ENCODE measurements at places on chromosomes 6 and 20.
A peak's percentile ranks its signal among the peaks of the same experiment; 100 is the strongest.

GRCh38 chr6:112036088-112036637 lies 17.7 kb upstream of the CCN6 start:
- no peak for DNase-seq

GRCh38 chr6:113414511-113414910 lies 442.6 kb upstream of the MARCKS start:
- DNase-seq: no peak

- no peak for DNase-seq
Observed at GRCh38 chr6:89680150-89680549, 41.6 kb upstream of the LYRM2 start.

- no peak for DNase-seq
Observed at GRCh38 chr20:12942123-12942522, 66.6 kb upstream of the SPTLC3 start.

DNA sequence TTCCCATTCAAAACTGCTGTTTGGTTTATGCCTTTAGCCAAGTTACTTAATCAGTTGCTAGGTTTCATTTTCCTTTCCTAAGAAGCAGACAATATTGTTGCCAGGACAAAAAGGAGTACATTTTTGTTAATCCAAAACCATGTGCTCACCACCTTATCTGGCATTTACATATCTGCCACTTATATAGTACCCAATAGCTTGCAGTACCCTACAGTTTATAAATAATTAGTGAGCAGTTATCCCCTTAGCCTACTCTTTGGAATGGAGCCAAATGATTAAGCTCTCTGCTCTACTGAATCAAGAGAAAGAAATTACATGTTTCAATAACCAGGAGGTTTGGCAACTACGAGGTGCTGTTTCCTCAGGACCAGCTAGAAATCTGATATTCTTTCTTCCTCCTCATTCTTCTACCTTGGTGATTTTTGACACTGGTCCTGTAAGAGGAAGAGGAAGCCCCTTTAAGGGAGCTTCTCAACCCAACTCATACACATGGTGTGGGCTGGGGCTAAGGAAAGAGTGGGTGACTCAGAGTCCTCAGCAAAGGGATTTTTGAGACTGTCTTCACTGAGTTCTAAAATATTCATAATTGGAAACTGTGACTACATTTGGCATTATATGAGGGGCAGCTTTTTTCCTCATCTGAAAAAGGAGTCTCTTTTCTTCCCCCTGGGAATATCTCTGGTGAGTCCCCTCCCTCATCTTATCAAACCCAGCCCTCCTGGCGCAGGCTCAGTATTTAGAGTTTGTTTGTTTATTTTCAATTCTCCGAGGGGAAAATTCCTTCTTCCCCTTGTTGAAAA lies 1.5 kb downstream of the ZNFX1 start:
- peak; percentile 24 for DNase-seq

- DNase-seq: no peak
Observed at GRCh38 chr6:148217921-148218320, 124.7 kb upstream of the SASH1 start.

GRCh38 chr20:58852543-58853271 lies at the start of gene GNAS:
GNAS (plus strand) TSS chr20:58852716.
- peak; percentile 17 for DNase-seq

- no peak for DNase-seq
Observed at GRCh38 chr20:37266940-37267666, 5.5 kb upstream of the GHRH start.

DNA sequence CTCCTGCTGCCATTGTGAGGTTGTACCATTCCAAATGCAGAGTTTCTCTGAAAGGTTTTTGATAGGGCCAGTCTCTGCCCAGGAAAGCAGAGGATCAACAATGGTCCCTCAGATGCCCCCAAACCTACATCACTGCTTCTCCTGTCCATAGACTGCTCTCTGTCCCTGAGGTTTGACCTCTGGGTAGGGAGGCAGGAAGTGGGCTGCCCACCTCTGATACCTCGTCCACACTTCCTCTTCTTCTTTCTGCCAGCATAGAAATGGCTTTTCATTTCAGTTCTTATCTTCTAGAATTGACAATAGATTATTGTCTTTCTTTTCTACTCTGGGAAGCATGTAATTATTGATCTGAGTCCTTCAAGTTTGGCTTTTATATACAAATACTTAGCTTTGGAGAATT lies 170.6 kb downstream of the TRMT11 start:
- DNase-seq: no peak

DNA sequence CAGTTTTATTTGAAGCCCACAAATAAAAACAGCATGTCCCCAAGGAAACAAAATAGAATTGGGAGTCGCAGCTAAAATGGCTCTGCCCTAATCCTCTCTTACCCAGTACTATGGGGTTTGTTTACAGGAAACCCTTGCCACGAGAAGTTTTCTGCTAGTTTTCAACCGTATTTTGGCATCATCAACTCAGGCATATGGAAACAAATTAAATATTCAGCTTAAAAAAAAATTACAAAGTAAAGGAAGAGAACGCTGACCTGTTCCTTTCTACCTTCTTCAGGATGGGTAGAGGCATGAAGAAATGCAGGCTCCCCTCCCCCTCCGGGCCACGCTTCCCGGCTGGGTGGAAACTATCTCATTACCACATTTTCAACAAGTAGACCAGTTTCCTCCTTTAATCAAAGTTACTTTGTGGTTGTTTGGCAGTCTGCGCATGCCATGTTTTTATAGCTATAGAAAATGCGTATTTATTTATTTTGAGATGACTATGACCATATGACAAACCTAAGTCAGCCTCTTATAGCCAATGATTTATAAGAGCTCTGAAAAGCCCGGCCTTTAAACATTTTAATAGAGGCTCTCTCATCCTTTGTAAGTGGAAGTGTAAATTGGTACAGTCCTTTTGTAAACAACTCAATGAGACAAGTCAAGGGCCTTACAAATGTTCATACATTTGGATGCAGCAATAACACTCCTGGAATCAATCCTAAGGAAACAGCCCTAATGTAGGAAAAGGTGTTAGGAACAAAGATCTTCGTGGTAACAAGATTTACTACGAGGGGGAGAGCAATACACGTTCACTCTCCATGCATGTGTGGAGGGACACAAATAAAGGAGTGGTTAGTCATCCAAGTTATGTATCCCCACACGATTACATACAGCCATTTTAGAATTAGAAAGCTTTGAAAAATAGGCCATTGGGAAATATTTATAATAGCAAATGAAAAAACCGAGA lies 16.1 kb upstream of the ZNF217 start:
- DNase-seq: peak; percentile 65

- DNase-seq: no peak
Observed at GRCh38 chr6:49541210-49541724, 9.2 kb upstream of the C6orf141 start.

DNA sequence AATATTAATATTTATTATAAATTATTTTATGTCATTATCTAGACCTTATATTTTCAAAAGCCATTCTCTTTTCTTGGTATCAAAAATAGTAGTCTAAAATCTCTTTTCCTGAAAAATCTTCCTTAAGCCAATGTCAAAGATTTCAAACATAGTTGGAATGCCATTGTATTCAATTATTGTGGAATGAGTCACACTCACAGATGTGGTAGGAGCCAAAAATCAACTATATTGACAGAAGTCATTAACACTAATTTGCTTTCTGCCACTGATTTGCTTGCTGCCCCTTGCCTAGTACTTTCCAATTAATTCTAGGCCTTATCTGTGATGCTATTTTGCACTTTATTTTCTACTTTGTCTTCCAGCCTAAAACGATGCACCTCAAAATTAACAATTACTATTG lies 1326.3 kb upstream of the GJE1 start:
- DNase-seq: no peak

GRCh38 chr20:25117990-25118389 lies 36.0 kb upstream of the VSX1 start:
- no peak for DNase-seq

GRCh38 chr20:40265825-40266533 lies 423.1 kb downstream of the MAFB start:
- no peak for DNase-seq

DNA sequence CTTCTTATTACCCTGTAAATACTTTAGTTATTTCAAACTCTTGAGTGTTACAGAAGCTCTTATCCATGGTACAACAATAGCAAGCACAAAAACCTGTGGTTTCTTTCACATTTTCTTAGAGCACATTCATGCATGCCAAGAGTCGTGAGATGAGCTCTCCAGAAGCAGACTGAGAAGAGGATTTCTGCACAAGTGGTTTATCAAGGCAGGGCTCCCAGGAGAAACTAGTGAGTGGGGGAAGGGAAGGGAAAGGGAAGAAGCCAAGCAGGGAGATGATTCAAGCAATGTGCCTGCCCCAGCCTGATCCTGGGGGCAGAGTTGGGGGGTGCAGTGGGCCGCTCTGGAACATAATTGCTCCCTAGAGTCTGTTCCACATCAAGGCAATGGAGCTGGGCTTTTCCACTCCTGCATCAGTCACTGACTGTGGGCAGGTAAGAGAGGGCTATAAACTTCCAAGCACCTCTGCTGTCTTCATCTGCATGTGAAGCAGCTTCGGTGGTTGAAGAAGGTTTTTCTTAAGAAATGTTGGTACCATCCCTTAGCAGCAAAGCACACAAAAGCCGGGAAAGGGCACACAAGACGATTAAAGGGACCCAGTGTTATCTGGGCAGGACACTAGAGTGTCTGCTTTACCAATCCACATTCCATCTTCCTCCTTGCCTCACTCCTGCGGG lies 152.1 kb downstream of the PLCB4 start:
- no peak for DNase-seq

DNA sequence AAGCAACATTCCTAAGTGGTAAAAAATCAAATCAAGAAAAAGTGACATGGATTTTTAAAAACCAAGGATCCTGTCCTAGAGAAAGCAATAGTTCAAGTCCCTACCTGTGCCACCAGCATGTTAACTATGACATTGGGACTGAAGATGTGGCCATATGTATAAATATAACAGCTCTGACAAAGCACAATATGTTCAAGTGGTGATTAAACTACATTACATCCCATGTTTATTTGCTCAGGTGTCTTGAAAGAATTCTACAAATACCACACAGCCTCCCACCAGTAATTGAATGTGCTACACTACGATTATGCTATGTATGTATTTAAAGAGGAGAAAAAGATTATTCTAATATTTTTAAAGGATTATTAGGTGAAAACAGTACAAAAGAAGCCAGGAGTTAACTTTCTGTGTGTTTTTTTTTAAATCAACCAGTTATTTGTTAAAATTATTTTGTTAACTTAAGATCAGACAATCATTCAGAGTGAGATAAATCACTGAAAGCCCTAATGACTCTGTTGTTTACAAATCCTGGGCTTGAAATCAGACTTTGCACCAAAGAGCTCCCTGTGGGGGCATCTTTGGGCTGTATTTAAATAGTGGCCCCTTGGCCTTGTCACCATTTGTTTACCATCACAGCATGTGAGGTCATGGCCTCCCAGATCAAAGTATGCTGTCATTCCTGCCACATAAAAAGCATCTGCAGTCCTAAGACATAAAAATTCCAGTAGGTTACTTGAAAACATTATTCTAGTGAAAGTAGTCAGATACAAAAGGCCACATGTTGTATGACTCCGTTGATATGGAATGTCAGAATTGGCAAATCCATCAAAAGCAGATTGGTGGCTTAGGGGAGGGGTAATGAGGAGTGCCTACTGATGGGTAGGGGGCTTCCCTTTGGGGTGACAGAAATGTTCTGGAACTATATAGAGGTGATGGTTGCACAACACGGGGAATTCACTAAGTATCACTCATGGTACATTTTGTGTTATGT lies 17.1 kb downstream of the TTLL2 start:
- DNase-seq: no peak

- no peak for DNase-seq
Observed at GRCh38 chr6:127031511-127031910, 87.0 kb upstream of the RSPO3 start.

GRCh38 chr6:86192123-86192522 lies 549.4 kb upstream of the SYNCRIP start:
- DNase-seq: no peak

DNA sequence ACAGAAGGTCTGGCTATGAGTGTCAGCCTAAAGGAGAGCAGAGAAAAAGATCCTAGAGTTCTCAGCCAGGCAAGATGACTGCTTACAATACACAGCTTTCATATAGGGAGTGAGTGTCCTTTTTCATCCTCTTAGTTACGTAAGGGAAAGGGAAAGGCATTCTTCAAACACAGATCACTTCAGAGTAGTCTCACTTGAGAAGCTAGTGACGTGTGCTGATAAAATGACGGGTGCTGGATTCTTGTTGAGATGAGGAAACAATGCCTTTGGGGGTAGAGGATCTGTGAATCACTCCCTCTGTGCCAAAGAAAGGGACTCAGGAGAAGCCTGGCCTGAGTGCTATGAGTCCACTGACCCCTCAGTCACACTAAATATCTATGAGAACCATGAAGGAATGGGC lies 117.3 kb downstream of the QRSL1 start:
- no peak for DNase-seq

- no peak for DNase-seq
Observed at GRCh38 chr6:66675906-66676305, 968.9 kb upstream of the EYS start.

GRCh38 chr20:46056970-46057855 lies 28.2 kb downstream of the SLC12A5 start:
- DNase-seq: no peak

DNA sequence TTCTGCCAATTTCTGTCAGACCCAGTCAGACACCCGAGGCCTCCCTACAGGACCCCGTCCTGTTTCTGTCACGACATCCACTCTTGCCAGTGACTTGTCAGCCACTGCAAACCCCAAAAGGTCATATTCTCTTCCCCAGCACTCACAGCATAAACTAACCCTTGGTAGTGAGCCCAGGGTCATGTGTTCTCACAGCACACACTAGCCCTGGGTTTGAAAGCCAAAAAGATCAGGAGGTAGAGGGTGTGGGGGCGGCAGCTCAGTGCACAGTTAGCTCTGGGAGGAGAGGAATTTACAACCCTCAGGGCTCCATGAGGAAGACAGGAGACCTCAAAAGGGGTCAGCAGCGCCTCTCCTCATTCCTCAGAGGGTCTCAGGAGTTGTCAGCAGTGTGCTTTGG lies 9.9 kb upstream of the SNX9 start:
- DNase-seq: no peak

DNA sequence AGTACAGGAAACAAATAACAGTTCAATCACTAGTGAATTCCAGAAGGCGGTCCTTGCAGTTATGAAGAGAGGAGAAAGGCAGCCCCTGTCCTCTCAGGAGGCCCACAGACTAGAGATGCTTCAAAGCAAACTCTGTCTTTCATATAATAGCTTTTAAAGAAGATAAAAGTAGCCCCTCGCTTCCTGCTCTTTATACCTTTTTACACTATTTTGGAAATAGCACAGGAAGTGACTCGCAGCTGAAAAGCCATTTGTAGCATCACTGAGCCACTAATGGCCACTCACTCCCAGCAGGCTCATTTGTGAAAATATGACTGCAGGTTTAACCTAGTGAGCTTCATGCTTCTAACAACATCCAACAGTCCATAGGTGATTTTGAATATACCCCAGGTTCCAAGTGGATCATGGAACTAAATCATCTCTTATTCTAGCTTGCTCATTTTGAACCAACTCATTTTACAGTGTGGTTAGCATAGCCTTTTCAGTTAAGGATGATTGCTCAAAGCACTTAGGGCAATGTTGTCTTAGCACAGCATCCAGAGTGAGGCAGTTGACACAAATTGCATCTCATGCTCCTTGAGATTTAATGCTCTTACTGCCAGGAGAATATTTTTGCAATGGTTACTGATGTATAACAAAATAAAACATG lies 136.0 kb upstream of the NRSN1 start:
- DNase-seq: no peak

GRCh38 chr6:123635144-123635543 lies 1.6 kb downstream of the TRDN start:
- no peak for DNase-seq

GRCh38 chr6:113632220-113632864 lies 224.8 kb upstream of the MARCKS start:
- DNase-seq: no peak
